ENCODE measurements at places on chromosomes 12 and 14.

GRCh38 chr12:124909831-124910560, 4.5 kb downstream of the UBC start:
- no peak for DNase-seq

DNA sequence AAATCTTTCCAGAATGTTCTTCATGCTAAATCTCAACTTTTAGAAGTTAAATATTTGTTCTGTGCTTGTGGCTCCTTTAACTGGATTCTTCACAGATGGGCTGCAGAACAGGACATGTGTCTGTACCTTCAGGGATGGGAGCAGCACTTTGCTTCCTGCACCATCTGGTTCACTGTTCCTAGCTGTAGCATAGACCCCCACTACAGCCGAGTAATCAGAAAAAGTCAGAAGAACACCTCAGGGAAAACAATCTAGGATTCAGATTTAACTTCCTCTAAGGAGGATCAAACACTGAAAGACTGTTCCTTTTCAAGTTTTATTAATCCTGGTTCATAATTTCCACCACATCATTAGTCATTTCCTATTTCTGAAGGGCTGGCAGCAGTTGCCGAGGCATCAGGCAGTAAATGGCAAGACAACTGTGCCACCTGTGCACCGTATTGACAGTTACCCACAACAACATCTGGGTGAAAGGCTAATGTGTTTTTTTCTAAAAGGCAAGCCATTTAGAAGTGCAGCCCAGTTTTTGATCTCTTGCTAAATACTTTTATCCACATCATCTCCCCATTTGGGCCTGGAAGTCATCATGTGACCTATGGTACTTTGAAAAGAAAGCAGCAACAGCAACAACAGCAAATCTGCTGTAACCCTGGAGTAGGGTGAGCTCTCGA, 212.8 kb upstream of the BMP4 start:
- no peak for DNase-seq

DNA sequence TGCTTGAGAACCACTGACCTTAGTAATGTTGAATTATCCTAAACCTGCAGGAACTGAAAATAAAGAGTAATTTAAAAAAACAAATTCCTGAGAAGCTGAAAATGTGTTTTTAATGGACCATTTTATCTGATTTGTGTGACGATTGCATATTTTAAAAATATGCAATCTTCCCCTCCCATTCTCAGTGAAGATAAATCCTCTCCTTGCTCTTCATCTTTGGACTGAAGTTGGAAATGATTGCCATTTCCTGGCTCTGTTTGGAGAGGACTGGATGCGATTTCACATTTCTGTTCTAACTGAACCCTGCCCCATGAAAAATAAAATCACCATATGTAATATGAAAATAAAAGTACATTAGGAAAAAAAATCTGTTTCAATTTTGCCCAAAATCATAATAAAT, 216.3 kb downstream of the SLC6A15 start:
- no peak for DNase-seq

DNA sequence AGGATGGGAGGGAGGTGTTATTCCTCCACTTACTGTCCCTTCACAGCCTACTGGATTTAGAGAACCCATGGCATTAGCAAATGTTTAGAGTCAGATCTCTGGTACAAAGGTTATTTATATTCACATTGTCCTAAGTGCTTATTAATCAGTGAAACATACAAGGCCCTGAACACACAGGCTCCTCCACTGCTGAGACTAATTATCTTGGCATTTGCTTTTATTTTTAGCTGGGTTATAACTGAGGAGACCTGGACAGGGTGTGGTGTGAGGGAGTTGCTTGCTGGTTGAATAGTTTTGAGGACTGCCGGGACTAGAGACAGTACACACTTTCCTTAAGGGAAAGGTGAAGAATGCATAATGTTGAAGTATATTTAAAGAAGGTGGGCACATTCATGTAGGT, 77.5 kb downstream of the FIGNL2 start:
- DNase-seq, result no peak

DNA sequence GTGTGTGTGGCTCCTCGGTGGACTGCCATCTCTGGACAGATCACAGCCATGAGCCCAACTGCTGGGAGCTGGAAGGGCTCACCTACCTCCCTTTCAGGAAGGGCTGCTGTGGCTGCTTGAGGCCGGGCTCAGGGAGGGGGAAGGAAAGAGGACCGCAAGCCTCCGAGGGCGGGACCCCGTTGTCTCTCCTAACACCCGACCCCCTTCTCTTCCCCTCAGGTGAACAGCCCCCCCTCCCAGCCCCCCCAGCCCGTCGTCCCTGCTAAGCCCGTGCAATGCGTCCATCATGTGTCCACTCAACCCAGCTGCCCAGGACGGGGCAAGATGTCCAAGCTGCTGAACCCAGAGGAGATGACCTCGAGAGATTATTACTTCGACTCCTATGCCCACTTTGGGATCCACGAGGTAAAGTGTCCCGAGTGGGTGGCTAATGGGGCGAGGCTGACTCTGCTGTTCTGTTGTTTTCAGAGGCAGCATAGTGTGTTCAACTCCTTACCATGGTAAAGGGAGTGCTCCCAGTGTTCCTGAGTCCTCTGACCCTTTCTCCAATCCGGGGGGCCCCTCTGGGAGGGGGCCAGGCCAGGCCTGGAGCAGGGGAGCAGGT, 49.5 kb downstream of the PRMT8 start:
- no peak for DNase-seq

DNA sequence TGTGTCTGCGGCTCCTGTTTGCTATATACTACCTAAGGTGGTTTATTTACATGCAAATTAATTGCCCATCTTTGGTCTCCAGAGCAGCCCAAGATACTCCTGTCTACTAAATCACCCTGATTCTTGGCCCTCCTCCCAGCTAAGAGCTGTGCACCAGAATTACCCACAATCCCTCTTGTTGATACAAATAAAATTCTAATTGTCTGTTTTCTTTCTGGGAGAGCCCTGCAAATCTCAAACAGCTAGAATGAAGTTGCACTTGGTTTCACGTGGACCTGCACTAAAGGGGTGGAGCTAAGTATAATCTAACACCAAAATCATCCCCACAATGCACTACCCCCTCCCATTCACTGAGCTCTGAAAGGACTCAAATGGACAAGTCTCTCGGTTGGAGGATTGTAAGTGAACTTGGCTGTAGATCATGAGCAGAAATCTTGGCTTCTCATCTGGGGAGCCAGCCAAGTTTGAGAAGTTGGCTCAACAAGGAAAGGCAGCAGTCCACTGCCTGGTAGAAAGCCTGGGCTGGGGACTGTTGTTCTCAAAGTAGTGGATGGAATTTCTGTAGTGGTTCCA, 6.6 kb downstream of the MAX start:
- no peak for DNase-seq

DNA sequence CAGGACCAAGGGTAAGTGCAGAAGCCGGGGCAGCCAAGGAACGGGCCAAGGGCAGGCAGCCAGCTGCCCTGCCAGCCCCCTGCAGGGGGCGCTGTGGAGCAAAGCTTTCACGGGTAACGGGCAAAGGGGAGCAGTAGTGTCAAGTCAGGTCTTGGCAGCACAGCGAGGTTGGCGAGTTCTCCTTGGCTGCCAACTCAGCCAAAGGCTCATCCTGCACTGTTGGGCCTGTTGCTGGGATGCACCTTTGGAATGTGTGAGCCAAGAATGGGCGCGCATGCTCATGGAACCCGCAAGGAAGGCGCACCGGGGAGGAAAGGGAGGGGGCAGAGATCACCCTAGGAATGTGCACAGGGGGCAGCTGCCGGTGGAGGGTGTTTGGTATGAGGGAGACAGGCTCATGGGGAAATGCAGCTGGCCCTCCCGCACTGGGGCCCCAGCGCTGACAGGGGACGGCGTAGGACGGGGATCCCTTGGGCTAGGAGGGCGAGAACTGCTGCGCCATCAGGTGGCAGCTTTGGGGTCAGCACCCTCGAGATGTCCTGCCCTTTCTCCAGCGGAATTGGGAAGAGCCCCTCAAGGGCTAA, 138.0 kb downstream of the ASCL4 start:
- DNase-seq, result peak; percentile 40

GRCh38 chr14:52265253-52265652, 2.2 kb upstream of the PTGDR start:
- no peak for DNase-seq
